MCF 10A (cell line): ENCODE measurements at places on chromosomes 5 and 9. TPM values are rescaled to one million over a fixed set of nuclear protein-coding genes. Genes with fewer than 3 reads are reported as not detected.

The C6 gene
- total RNA-seq, result not detected in 2 replicates

The MOB3B gene
- total RNA-seq, result 2.2 and 3.7 TPM in 2 replicates

The IRGM gene
- not detected in 2 replicates for total RNA-seq

GRCh38 chr5:167208911-167209310 is 1082.5 kb upstream of the WWC1 start:
- peak; percentile 27 for DNase-seq

DNA sequence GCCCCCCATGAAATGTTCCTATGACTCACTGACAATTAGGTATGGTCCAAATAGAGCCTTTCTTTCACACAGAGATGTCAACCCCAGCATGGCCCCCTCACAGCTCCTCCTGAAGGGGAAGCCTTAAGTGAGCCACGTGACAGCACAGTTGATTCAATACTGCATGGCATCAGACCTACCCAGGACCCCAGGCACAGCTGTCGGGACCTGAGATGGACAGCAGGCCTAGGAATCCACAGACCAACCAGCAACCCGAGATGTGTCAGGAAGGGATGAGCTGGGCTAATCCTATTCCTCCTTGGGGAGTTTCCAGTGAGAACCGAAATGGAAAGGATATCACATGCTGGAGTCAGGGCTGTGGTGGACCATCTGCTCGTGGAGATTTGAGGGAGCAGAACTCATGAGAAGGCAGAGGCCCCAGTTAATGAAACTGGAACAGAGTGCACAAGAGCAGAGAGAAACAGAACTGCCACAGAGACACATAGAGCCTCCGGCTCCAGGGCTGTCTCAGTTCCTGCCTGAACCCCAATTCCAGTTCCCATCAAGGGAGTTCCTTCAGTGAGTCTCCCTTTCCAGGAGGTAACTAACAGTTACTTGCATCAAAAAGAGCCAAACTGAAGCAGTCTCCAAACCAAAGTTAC is 42.1 kb upstream of the SMIM23 start:
- DNase-seq, result no peak

DNA sequence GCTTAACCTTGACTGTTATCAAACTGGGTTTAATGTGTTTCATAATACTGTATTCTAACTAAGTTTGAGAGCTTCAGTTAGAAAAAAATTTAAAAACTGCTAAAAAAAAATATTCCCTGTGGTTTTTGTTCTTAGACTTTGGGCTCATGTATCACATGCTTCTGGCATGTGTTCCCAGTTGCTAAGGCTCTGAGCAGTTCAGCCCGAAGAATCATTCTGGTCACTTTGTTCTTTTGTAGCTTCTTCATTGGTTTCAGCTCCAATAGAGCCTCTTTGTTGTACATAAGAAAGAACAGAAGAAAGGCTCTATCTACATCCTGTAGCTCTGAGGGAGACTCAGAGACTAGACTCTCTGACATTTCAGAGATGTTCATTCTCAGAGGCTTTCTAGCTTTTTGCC is 25.6 kb downstream of the KCNN2 start:
- DNase-seq, result no peak

DNA sequence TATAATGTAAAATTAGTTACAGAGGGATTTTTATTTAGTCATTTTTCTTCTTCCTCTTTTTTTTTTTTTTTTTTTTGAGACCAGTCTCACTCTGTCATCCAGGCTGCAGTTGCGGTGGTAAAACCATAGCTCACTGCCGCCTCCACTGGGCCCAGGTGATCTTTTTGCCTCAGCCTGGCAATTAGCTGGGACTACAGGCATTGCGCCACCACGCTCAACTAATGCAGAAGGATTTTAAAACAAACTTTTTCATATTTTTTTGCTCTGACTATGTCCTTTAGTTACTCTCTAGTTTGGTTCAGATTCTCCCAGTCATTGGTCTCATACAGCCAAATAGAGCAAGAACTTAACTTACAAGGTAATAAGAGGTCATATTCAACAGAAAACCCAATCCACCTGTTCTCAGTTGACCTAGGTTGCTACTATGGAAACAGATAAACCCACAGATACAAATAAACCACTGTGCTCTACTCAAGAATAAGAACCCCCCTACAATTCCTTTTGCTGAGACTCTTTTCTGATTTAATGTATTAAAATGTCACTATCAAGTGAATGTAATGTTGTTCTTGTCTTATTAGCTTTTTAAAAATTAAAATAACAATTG is 50.1 kb upstream of the TTC39B start:
- no peak for DNase-seq

- DNase-seq, result no peak
Measured at GRCh38 chr5:149708981-149709594, 21.0 kb upstream of the PPARGC1B start.

DNA sequence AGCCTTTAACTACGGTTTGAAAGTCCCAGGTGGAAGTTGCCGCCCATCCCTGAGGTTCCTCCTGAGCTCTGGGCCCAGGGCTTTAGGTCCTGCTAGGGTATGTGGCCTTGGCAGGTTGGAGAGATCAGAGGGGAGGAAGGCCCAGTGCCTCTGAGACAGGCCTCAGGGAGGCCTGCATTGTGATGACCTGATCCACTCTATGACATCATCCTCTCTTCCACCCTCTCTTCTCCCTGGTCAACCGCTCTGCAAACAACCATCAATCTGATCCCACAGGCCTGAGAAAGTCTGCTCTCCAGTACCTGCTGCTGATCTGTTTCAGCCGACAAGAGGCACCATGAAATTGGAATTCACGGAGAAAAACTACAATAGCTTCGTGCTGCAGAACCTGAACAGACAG is at the start of gene CCIN:
CCIN (plus strand) TSS at position 223 of the 400 bp plus-strand sequence; CDS start at position 338, 115 bp downstream.
- DNase-seq, result no peak

- no peak for DNase-seq
Measured at GRCh38 chr5:178113841-178114324, 551 bp downstream of the N4BP3 start.

- DNase-seq, result no peak
Measured at GRCh38 chr5:84436866-84437265, 52.2 kb upstream of the EDIL3 start.
